Cerebellum (tissue), 4 donors: ENCODE measurements at places on chromosomes 2 and 18.

GRCh38 chr2:110804915-110805314 lies 72.5 kb downstream of the ACOXL start:
- no peak for DNase-seq

- DNase-seq: no peak
Measured at GRCh38 chr2:30527859-30528258, 80.8 kb downstream of the LCLAT1 start.

DNA sequence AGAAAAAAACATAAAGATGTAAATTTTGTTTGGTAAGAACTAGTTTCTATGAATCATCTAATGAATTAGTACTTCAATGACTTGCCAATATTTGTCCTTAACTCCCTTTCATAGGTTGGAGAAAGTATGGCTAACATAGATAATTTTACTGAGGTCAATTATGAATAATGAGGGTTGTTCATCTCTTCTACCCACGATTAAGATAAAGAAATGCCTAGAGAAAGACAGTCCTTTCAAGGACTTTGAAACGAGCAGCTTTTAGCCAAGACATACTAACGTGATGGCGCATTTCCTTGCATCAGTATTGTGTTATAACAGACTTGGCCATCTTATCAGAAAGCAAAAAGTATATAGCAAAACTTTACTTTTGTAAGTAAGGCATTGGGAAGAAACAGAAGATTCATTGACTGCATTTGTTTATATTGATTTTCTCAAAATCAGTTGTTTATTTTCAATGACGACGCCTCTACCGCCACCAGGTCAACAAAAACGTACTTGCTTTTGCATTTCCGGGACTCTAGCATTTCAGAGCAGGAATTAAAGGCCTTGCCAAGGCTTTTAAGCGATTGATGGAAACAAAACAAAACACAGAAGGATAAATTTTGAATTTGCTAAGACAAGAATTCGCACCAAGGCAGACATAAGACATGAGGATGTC lies 961 bp downstream of the RBM43 start:
- DNase-seq: no peak

- DNase-seq: no peak
Measured at GRCh38 chr2:32418778-32419177, 62.0 kb downstream of the BIRC6 start.

DNA sequence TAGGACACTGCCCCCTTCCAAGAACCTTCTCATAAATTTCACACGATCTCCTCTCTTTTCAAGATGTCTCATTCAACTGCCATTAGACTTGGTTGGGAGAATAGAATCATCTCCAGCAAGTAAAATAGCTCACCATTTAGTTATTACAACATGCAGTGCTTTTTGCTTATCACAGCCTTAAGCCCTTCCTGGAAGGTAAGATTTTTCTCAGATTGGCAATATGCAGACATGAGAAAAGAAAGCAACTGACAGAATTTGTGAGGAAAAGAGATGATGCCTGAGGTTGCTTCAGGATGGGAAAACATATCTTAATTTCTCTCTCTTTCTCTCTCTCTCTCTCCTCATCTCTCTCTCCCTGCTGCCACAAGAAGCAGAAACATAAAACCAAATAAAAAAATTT lies 855.1 kb upstream of the ACVR2A start:
- no peak for DNase-seq
